ENCODE measurements at places on chromosomes 7 and 10. TPM values are rescaled to one million over a fixed set of nuclear protein-coding genes. Genes with fewer than 3 reads are reported as not detected.

GRCh38 chr7:4115941-4116610 lies 566.0 kb upstream of the FOXK1 start:
- DNase-seq = no peak

DNA sequence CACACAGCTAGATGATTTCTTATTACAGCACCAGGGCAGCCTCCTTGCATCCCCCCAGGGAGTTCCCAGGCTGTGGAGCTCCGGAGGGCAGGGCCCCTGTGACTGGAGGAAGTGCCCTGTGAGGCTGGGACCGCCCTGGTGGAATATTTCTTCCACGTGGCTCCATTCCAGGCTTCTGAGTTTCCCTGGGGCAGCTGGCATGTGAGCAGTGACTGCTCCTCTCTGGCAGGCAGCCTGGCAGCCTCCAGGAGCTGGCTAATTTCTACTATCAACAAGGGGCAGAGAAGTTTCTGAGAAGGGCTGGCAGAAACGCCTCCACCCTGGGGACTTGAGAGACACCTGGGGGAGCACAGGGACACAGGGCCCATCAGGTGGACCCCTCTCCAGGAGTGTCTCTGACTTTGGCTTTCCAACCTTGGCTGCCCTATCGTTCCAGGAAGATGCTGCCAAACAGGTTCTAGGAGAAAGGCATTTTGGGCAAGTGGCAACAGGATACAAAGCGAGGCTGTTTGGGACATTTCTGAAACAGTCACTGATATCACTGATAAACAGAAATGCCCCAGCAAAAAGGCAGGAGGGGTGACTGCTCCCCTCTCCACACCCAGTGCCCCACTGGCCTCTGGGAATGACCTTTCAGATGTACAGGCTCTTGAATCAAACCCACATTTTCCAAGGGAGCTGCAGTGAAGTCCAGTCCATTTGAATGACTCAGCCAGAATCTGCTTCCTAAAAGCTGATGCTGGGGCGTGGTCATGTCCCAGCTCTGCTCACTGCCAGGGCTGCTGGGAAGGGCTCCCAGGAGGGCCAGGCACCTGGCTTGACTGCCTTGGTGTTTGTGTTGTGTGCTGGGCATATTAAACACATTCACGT lies 16.1 kb downstream of the MYOF start:
- no peak for DNase-seq

GRCh38 chr7:157397036-157397720 lies 60.4 kb downstream of the DNAJB6 start:
- DNase-seq = no peak

GRCh38 chr7:46567858-46568257 lies 646.8 kb upstream of the IGFBP3 start:
- no peak for DNase-seq

DNA sequence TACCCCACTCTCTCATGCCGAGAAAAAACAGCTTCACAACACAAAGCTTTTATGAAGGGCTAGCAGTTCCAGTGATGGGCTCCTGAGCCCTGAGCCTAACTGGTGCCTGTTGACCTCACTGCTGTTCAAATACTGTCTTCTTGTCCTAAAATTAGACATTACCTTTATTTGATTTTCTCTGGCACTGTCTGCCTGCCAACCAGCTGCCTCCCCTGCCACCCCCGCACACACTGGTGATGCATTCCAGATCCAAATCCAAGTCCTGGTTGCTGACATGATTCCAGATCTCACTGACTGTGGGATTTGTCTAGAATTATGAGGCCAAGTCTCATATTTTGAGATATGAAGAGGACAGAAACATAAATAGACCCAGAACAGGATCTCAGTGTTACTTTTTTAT lies 816.2 kb downstream of the NRG3 start:
- no peak for DNase-seq

GRCh38 chr10:132098539-132099388 lies 33.0 kb downstream of the JAKMIP3 start:
- DNase-seq = no peak

DNA sequence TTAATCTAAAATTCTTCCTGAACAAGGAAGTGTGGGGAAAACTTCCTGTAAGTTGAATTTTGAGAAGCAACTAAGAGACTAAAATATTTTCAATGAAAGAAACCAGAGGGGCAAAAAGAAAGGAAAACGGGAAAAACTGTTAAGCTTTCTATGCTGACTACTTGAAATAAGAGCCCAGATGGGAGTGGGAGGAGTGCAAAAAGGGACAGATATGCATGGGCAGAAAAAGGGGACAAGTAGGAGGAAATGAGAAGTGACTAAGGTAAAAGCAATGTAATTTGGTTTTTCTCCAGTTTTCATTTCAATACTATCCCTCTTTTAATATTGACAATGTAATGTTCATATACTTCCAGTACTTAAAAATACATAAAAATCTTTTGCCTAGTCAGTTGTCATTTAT lies 11.1 kb downstream of the OGA start:
- no peak for DNase-seq

PLA2G12B gene
- 0.09 TPM for polyA plus RNA-seq

CHAT gene
- polyA plus RNA-seq = not detected

Data from thymus (tissue), 14 donors.